CD4-positive, alpha-beta T cell treated with Interleukin-17A for 1 hour (primary cell): ENCODE measurements at places on chromosomes 5 and 9.

- DNase-seq, result no peak
These were observed 55.1 kb upstream of the KDM4C start for GRCh38 chr9:6702707-6703106.

- no peak for DNase-seq
These were observed 1227.7 kb upstream of the WWC1 start for GRCh38 chr5:167063788-167064187.

DNA sequence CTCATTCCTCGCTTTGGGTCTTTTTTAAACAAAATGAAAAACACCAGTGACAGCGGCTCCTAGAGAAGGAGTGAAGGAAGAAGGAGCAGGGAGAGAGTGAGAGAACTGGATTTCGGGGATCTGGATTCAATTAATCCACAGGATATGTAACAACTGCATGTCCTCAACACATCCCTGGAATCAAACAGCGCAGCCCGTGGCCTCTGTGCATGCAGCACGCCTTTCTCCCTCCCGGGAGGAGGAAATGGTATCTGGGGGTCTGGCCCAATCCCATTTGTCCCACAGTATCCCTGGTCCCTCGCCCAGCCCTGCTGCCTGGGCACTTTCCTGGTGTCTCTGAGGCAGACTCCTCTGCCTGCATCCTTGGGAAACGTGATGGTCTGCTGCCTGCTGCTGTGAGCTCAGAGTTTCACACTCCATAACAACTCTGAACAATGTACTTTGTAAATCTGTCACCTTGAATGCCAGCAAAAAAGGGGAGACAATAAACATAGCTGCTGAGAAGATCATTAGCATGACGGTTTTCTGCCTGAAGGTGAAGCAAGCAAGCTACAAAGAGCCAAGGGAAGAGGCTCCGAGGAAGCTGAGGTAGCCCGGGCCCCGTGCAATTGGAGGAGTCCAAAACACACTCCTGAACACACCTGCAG is 56.1 kb downstream of the PTCH1 start:
- DNase-seq, result no peak

GRCh38 chr9:137316012-137316981 is 14.2 kb upstream of the NRARP start:
- DNase-seq, result no peak

- no peak for DNase-seq
These were observed 71.0 kb upstream of the GPBP1 start for GRCh38 chr5:57102905-57103255.

DNA sequence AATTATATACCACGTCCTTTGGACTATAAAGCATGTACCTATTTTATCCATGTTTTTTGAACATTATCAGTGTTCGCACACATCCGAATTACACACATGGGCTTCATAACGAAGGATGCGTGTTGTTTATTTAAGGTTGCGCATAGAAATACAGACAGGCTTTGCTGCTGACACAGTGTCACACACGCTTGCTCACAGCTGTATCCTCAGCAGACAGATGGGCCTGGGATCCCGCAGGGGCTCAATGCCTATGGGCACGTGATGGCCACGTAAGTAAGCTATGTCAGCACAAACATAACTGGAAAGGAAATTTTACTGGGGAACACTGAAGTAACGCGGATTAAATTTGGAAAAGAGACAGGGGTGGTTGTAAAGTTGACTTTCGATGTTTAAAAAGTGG is 76.6 kb downstream of the OTULIN start:
- no peak for DNase-seq

DNA sequence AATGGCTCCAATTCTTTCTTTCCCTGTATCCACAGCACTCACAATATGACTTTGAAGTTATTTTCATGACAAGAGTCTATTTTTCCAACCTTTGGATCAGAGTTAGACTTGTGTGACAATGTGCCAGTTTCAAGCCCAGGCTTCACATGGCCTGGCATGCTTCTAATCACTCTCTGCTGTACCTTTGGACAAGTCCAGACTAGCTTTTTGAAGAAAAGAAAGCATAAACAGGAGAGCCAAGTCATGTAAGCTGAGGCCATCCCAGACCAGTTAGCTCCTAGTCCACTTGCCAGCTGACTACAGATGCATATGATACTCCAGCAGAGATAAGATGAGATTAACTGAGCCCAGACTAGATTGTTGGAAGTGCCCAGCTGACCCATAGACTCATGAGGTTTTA is 513.6 kb upstream of the C9orf72 start:
- DNase-seq, result no peak

DNA sequence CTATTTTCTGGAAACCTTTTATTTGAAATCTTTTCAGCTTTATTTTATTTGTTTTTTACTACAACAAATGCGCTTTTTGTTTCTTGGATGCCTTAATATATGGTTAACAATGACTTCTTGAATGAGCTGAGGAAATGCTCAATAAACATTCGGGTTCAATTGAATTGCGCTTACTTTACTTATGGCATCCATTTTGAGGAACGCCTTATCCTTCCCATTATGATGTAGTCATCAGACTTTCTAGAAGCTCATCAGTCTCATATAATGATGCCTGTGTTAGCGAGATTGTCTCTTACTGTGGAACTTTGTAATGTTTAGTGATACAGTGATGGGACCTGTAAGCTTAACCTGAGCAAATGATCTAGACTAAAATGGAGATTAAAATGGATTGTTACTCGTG is 916 bp downstream of the SHLD3 start:
- DNase-seq, result no peak

GRCh38 chr9:37174247-37174646 is 53.9 kb downstream of the ZCCHC7 start:
- DNase-seq, result no peak

- no peak for DNase-seq
These were observed 5.4 kb downstream of the SRFBP1 start for GRCh38 chr5:121967187-121967586.

GRCh38 chr5:158832096-158832685 is 267.5 kb downstream of the EBF1 start:
- DNase-seq, result no peak

- DNase-seq, result no peak
These were observed 1483.7 kb upstream of the ACO1 start for GRCh38 chr9:30900706-30901105.

GRCh38 chr9:88706193-88707113 is 171.5 kb downstream of the NXNL2 start:
- no peak for DNase-seq

DNA sequence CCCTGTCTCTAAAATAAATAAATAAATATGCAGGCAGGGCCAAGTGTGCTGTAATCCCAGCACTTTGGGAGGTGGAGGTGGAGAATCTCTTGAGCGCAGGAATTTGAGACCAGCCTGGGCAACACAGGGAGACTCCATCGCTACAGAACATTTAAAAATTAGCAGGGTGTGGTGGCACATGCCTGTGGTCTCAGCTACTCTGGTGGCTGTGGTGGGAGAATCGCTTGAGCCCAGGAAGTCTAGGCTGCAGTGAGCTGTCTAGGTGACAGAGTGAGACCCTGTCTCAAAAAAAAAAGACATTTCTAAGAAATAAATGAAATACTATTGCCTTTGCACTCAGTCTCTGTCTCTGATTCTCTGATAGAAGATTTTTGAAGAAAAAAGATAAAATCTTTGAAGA is 1.2 kb upstream of the PCDHGA10 start:
- no peak for DNase-seq

GRCh38 chr5:35185518-35185917 is 44.8 kb downstream of the PRLR start:
- DNase-seq, result no peak

DNA sequence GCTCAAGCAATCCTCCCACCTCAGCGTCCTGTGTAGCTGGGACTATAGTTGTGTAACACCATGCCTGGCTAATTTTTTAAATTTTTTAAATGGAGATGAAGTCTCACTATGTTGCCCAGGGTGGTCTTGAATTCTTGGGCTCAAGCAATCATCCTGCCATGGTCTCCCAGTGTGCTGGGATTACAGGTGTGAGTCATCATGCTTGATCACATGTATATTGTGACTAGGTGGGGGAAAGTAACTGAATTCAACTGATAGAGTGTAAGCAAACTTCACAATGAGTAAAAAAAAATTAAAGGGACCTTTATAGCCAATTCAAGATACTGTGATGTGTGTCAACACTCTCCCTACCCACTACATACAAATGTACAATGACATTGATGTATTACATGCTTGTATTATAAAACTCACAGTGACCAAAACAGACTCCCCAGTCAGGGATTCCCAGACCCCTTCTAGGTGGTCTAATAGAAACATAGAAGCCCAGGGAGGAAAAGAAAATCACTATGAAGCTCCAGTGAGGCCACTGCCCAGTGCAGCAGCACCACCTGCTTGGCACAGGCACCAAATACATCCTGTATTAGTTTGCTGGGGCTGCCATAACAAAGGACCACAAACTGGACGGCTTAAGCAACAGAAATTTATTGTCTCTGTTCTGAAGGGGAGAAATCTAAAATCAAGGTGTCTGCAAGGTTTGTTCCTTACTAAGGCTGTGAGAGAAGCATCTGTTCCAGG is 8.8 kb downstream of the PLGRKT start:
- no peak for DNase-seq

DNA sequence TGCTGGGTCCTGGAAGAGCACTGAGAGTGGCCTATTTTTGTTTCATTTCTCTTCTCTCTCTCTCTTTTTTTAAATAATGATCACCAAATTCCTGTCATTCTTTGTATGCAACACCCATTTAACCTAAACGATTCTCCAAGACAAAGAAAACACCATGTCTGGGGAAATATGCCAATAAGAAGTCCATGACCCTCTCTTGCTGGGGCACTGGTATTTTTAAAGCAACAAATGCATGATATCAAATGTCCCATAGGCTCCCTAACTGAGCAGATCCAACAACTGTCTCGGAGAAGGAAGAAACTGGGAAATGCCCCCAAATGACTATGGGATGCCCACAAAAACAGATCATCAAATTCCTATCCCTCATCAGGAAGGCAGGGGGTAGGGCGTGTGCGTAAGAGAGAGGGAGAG is 567.4 kb downstream of the CCDC171 start:
- DNase-seq, result no peak

DNA sequence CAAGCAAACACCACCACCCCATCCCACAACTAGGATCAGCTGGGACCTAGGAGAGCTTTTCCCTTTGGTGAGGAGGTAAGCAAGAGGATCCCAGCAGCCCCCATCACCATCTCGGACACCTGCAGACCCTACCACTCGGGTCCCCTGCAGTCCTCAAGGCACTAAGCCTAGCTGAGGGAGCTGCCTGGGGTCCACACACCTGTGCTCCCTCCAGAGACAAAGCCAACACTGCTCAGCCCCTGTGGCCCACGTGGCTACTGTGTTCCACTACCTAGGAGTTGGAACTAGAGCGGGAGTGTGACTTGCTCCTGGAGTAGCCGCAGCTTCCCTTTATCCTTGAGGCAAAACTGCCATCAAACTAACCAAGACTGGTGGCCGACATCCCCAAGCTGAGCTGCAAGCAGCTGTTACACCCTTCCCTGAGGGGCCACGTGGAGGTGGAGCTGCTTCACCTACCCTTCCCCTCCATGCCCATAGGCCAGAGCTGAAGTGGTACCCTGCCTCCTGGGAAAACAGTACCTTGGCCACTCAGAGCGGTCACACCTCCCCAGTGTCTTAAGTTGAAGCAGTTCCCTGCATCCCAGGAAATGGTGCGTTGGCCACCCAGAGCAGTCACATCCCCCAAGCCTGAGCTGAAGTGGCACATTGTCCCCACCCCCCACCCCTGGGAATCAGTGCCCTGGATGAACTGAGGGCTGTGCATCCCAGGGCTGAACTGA is 205.5 kb downstream of the CACNA1B start:
- DNase-seq, result no peak

- no peak for DNase-seq
These were observed 28.1 kb downstream of the PDE6A start for GRCh38 chr5:149916334-149917072.

- no peak for DNase-seq
These were observed 11.4 kb downstream of the ACTL7B start for GRCh38 chr9:108844391-108844790.

- DNase-seq, result peak; percentile 13
These were observed 20.2 kb downstream of the IL7R start for GRCh38 chr5:35876922-35877321.

- DNase-seq, result no peak
These were observed 53.2 kb upstream of the C9orf72 start for GRCh38 chr9:27626244-27627187.

- no peak for DNase-seq
These were observed 42.8 kb upstream of the LHFPL2 start for GRCh38 chr5:78691084-78691960.

GRCh38 chr9:38263532-38263931 is 129.0 kb upstream of the ALDH1B1 start:
- no peak for DNase-seq

GRCh38 chr9:33024126-33024965 is 727 bp upstream of the DNAJA1 start:
- no peak for DNase-seq

DNA sequence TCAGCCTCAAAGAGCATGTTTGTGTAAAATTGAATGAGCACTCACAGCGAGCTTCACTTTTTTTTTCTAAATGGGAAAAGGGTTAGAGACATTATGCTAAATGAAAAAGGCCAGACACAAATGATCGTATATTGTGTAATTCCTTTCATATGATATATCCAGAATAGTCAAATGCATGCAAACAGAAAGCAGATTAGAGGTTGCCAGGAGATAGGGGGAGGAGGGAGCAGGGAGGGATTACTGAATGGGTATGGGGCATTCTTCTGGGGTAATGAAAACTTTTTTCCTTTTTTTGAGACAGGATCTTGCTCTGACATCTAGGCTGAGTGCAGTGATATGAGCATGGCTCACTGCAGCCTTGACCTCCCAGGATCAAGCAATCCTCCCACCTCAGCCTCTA is 47.1 kb downstream of the DMAC1 start:
- no peak for DNase-seq

GRCh38 chr5:76855961-76856360 is 6.1 kb downstream of the S100Z start:
- DNase-seq, result peak; percentile 49

DNA sequence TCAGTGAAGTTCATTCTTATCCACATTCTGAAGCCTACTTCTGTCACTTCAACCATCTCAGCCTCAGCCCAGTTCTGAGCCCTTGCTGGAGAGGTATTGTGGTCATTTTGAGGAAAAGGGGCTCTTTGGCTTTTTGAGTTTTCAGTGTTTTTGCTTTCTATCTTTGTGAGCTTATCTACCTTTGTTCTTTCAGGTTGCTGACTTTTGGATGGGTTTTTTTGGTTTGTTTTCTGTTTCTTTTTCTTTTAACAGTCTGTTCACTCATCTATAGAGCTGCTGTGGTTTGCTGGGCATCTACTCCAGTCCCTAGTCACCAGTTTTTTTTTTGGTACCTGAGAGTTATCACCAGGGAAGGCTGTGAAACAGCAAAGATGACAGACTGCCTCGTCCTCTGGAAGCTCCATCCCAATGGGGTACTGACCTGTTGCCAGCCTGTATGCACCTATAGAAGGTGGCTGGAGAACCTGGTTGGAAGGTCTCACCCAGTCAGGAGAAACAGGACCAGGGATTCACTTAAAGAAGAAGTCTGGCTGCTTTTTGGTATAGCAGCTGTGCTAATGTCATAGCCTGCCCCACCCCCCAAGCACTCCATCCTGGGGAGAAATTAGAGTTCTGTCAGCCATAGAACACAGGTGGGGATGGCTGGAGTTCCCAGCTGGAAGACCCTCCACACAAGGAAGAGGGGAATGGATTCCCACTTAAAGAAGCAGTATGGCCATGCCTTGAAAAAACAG is 138.6 kb upstream of the TSLP start:
- no peak for DNase-seq

GRCh38 chr9:479304-479970 is 264.8 kb downstream of the DOCK8 start:
- DNase-seq, result no peak

- DNase-seq, result no peak
These were observed 193.3 kb downstream of the TMEM38B start for GRCh38 chr9:105887679-105888078.
